ENCODE measurements at places on chromosomes 16 and 17.

- no peak for DNase-seq
These were observed 51.0 kb upstream of the TOM1L1 start for GRCh38 chr17:54849660-54850059.

- no peak for DNase-seq
These were observed 390 bp downstream of the MNT start for GRCh38 chr17:2400474-2400866.

- no peak for DNase-seq
These were observed 2.0 kb downstream of the BCAR1 start for GRCh38 chr16:75249441-75249840.

DNA sequence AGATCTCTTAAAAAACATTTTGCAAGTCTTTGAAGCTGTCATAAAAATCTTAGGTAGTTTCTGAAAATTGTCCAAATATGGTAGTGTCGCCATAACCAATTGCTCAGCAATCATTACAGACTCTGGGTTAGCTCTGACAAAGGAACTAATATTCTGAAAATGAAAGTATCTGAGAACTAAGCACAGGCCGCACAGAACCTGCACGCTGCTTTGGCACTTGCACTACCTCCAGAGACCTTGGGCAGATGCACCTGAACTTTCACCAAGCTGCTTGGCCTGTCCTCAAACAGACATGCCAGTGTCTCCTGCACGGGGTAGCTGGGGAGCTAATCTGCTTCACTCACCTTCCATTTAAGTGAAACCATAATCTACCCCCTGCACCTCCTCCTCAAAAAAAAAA lies 317.0 kb downstream of the MAF start:
- DNase-seq: no peak

GRCh38 chr17:41782142-41782541 lies 4.4 kb downstream of the JUP start:
- no peak for DNase-seq

GRCh38 chr17:35214192-35214591 lies 20.0 kb upstream of the SLC35G3 start:
- DNase-seq: no peak

DNA sequence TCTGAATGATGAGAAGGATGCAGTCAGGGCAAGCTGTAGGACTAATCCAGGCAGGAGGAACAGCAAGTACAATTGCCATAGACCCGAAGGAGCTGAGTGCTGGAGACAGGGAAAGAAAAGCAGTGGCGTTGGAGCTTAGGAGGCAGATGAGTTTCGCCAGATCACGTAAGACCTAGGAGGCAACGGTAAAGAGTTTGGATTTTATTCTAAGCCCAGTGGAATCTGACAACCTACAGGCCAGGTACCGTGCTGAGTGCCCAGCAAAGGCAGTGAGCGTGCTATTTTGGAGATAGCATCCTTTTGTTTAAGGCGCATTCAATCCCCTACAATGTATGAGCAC lies 1.2 kb downstream of the USP43 start:
- no peak for DNase-seq
